T-helper 9 cell (primary cell): ENCODE measurements at places on chromosomes 3 and 15.

- no peak for DNase-seq
These were observed 70.1 kb downstream of the ST8SIA2 start for GRCh38 chr15:92463826-92464225.

GRCh38 chr3:9384141-9384828 lies 13.1 kb upstream of the SETD5 start:
- DNase-seq = no peak

- no peak for DNase-seq
These were observed 252.1 kb downstream of the RPLP1 start for GRCh38 chr15:69704700-69705099.

DNA sequence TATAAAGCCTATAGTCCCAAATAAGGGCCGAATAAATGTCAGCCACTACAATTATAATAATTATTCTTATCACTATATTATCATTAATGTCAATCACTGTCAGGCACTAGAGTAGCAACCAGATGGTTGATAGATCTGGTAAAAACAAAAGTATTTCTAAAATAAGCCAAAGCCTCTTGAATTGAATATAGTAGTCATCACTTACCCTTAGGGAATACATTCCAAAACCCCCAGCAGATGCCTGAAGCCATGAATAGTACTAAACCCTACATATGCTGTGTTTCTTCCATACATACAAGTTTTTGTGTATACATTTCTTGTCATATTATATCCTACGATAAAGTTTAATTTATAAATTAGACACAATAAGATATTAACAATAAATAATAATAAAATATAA lies 59.1 kb downstream of the LRRC3B start:
- DNase-seq = no peak

DNA sequence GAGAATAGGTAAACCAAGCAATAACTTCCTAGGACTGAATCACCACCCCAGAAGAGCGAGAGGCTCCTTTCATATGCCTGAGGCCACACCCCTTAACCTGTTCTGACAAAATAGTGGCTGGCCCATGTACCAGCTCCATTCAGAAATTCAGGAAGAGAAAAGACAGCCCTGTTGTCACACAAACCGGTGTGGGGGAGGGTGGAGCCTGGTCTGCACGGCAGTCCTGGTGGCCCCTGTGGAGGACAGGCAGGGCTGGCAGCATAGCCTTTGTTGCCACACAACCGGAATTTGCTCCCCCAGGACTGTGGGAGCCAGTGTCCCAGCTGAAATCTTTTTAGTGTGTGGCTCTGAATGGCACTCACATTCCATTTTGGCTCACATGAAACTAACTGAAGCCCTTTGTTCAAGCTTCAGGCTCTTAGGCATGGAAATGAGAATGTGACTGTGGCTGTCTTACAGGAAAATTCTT lies 23.8 kb downstream of the RLBP1 start:
- DNase-seq = no peak

DNA sequence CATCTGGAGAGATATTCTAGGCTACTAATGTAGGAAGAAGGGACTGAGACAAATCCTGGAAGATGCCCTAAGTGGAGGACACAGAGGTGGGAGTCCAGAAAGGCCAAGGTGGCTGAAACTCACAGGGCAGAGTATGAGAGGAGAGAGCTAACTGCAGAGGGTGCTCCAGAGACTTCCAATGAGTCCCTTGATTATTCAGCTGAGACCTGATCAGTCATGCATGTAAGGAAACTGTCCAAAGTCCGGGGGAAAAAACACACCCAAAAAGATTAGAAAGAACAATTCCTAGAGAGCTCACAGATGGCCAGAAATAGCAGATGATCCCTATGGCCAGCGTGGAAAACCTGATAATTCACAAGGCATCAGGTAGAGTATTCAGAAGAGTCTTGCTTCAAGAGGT lies 18.7 kb upstream of the FOXP1 start:
- no peak for DNase-seq

GRCh38 chr15:68633231-68634121 lies 54.7 kb downstream of the CORO2B start:
- no peak for DNase-seq

GRCh38 chr3:123540285-123540684 lies 44.6 kb downstream of the HACD2 start:
- DNase-seq = no peak

GRCh38 chr15:30984542-30984941 lies 6.9 kb downstream of the MTMR10 start:
- no peak for DNase-seq

DNA sequence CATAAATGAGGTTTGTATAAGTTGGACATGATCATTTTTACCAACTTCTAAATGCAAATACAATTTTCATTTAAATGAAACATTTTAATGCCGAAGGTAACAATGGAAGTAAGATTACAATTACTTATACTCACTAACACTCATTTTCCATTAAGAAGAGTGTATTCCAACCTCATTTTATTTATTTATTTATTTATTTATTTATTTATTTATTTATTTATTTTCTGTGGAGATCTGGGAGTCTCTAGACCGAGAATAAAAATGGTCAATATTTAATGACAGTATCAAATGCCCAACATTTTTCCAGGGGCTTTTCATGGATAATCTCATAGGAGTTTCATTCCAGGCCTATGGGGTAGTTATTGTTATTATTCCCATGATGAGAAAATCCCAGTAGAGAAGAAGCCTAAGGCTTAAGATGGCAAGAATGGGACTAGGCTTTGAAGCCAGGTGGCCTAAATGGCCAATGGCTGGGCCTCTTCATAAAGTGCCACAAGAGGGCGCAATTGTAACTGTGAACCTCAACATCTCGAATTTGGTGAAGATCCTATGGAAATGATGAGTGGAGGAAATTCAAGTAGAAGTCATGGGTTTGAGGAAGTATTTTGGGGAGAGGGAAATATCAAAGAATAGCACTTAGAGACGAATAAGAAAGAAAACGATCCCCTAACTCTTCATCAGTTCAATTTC lies 21.3 kb downstream of the VGLL3 start:
- no peak for DNase-seq

DNA sequence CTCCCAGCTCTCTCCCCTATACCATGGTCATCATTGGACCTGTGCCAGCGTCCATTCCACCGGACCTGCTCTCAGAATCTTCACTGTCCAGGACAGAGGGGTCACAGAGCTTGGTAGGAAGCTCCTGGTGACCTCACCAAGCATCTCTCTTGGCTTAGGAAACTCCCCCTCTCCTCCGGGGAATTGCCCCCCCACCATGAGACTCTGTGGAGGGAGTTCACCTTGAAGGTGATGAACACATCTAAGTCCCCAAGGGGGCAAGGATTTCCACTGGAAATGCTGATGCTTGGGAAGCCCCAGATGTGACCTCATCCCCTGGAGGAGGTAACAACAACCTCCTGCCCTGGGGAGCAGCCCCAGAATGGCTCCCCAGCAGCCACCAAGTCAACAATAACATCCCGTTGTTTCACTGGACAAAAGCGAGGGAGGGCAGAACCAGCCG lies 3.2 kb downstream of the SEMA7A start:
- DNase-seq = no peak

- DNase-seq = no peak
These were observed 2.3 kb downstream of the SUCNR1 start for GRCh38 chr3:151875759-151876158.

DNA sequence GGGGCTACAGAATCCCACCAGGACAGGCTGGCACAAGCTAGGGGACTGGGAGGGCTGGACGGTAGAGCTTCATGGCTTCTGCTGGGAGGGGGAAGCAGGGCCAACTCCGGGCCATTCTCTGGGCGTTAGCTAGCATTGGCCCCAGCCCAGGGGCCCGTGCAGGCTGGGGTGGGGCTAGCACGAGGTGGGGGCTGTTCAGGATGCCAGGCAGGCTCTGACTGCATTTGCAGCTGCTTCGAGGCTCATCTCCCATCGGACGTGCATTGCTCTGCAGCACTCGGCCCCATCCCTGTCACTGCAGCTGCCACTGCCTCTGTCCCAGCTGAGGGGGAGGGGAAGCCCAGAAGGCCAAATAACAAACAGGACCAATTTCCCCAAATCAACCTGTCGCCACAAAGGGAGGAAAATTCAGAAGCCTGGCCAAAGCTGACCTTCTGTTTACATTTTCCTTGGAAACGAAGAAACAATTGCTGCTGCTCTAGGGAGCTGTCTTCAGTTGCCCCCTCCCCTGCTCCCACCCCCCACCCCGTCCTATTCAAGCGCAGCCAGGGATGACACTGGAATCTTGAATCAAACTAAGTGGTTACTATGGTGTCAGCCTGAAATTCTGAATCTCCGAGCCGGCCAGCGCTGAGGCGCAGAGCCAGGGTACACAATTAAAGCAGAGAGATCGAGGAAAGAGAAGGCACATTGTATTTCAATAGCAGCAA lies 138.8 kb upstream of the PRR20G start:
- no peak for DNase-seq

DNA sequence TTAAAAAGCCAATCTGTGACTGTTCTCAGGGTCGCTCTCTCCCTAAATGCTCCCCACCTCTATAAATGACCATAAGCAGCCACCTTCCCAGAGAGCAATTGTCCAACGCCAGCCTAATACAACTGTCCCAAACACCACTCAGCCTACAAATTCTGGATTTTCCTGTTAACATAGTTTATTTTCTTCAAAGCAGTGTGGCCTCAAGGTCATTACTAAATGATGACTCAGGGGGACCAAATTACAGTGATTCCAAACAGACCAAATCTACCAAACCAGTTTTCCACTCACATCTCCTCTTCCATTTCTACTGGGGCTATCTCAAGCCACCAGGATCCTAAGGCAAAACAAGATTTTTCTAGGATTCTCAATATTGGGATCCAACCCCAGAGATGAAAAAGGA lies 22.5 kb downstream of the HEXA start:
- no peak for DNase-seq

DNA sequence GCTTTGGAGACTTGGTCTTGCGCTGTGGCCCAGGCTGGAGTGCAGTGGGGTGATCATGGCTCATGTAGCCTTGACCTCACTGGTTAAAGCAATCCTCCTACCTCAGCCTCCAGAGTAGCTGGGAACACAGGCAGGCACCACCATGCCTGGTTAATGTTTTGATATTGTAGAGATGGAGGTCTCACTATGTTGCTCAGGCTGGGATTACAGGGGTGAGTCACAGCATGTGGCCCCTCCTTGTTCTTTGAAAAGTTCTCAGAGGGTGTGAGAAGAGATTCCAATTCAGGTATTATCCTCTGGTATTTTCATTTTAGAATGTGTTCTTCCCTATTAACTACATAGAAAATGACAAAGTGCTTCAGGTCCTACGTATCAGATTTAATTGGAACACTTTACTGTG lies 51.9 kb upstream of the RPL32 start:
- no peak for DNase-seq

DNA sequence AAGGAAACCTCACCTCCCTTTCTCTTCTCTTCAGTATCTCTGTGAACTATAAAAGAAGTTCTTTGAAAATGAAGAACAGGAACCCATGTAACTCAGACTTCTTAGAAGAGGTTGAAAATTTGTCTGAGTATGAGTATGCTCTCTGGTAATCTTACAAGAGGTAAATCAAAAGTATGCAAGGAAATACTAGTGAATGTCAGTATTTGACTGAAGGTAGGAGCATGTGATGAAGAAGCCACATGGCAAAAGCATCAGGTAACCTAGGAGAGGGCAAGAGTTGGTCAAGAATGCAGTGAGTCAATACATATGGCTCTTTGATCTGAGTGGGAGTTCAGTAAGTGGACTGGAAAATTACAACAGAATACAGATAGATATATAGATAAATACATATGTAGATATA lies 133.0 kb upstream of the NECTIN3 start:
- no peak for DNase-seq

DNA sequence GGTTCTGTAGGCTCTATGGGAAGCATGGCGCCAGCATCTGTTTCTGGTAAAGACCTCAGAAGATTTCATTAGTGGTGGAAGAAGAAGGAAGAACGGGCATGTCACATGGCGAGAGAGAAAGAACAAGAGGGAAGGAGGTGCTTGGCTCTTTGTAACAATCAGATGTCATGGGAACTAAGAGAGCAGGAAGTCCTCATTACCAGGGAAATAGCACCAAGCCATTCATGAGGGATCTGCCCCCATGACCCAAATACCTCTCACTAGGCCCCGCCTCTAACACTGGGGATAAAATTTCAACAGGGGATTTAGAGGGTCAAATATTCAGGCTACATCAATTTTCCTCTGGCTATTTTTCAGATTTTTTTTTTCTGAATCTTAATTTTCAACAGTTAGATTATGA lies 954.3 kb downstream of the SQOR start:
- no peak for DNase-seq
